ENCODE measurements at places on chromosomes 5 and 9.

DNA sequence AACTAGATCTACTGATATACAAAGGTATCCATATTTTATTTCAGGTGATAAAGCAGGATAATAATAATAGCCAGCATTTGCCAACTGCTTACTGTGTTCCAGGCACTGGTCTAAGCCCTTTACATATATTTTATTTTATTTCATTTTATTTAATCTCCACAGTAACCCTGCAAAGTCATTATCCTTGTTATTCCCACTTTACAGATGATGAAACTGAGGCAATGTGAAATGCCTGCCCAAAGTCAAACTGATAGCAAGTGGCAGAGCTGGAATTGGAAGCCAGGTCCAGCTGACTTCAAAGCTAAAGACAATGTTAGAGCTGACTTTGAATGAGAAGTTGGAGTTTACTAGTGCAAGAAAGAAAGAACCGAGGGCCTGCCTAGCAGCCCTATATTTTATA, 24.8 kb downstream of the MORN5 start:
- DNase-seq, result no peak

DNA sequence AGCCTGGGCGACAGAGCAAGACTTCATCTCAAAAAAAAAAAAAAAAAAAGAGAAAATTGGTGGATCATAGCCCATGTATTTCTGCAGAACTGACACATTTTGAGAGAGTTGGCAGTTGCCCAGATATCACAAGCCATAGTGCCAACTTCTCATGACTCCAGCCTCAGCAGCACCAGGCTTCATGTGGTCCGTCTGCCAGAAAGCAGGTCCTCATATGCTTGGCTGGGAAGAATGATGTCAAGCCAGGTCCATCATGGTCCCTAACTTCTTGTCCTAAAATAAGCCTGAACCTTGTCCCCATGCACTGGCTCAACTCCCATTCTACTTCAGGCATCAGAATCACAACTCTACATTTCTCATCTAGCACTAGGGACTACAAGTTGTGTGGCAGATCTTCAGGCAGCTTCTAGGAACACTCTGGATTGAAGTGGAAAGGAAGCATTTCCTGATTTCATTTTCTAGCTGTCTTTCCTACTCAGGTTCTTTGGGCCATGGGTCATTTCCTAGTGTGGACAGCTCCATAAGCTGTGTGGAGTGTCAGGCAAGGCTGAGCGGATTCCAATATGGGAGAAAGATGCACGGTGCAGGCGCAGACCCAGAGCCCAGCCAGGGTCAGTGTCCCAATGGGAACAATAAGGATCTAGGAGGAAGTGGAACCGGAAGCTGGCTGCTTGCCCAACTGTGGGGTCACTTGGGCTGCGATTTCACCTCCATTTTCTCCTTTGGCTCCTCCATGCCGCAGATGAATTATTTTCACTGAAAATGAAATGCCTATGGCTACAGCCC, 90.1 kb downstream of the LMNB1 start:
- no peak for DNase-seq

DNA sequence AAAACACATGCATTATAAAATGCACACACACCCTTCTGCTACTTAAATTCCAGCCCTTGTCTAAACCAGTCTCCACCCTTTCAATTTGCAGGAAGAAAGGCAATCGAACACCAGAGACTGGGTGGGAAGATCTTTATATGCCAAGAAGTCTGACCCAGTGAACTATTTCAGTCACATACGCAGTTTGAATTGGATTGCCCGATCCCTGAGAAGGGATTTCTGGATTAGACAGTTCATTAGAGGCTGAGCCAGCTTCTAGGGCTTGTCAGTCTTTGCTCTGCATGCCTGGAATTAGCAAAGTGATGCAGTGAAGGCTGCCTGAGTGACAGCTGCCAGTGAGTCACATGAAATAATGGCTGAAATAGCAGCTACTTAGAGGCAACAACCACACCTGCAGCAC, 159.9 kb downstream of the PPP2R2B start:
- DNase-seq, result no peak

DNA sequence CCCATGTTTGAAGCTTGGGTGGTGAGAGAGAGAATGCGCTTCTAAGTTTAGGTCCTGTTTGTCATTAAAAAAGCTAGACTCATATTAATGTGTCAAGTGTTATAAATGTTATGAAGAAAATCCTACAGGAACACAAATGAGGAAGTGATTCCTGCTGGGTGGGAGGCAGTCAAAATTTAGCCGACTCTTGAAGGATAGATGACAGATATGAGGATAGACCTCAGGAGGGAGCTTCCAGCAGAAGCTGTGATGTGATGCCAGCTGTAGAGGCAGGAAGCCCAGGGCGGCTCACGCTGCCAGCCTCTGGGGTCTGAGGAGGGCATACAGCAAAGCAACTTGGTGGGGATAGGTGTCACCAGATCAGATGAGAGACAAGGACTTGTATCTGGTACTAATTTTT, 74.7 kb upstream of the ADAMTS16 start:
- no peak for DNase-seq

- DNase-seq, result no peak
Observed at GRCh38 chr9:16516891-16517290, 353.6 kb downstream of the BNC2 start.
